ENCODE measurements at places on chromosomes 12 and 14. TPM values are rescaled to one million over a fixed set of nuclear protein-coding genes. Genes with fewer than 3 reads are reported as not detected.

Gene PZP
- not detected for total RNA-seq

Gene CPNE6
- not detected for total RNA-seq

Gene TEX52
- total RNA-seq = not detected

Gene AMN
- 0.30 TPM for total RNA-seq

Gene OR4K2
- total RNA-seq = not detected

Gene RPL10L
- not detected for total RNA-seq

Gene HIP1R
- 31.5 TPM for total RNA-seq

Gene KRT72
- not detected for total RNA-seq

Gene KCNK13
- not detected for total RNA-seq

Gene KRT71
- total RNA-seq = not detected

Gene MYO1H
- not detected for total RNA-seq

Gene DHRS4L2
- total RNA-seq = 14.3 TPM

Gene KRT3
- total RNA-seq = not detected

Gene ST8SIA1
- total RNA-seq = 0.89 TPM

Gene TMEM229B
- total RNA-seq = not detected

Gene SLCO1B1
- not detected for total RNA-seq

Gene ITGA7
- total RNA-seq = 2.9 TPM

Gene COX8C
- not detected for total RNA-seq

Gene OTOGL
- 0.17 TPM for total RNA-seq

Gene LRIG3
- 17.3 TPM for total RNA-seq

Gene P2RX2
- total RNA-seq = not detected

Gene CHMP4A
- 32.4 TPM for total RNA-seq

Gene KRT6A
- 0.30 TPM for total RNA-seq

Gene EP400
- total RNA-seq = 6.6 TPM

Gene E2F7
- 8.9 TPM for total RNA-seq

Gene FITM1
- total RNA-seq = not detected

Gene ZNF385A
- 2.5 TPM for total RNA-seq

Gene KMT2D
- total RNA-seq = 14.6 TPM

Gene SLC5A8
- total RNA-seq = not detected

Gene PPP1R36
- 0.30 TPM for total RNA-seq

Gene LGR5
- under 0.01 TPM for total RNA-seq

Gene SDR39U1
- 18.8 TPM for total RNA-seq

Gene SSPN
- total RNA-seq = 5.4 TPM

Gene KERA
- not detected for total RNA-seq

Gene PHLDA1
- total RNA-seq = 108 TPM

Gene KIF5A
- total RNA-seq = 0.45 TPM

Gene SERPINA12
- not detected for total RNA-seq

Gene NOVA1
- total RNA-seq = 1.7 TPM

Gene CYP46A1
- not detected for total RNA-seq

Gene GPN3
- 24.5 TPM for total RNA-seq

Gene AMHR2
- not detected for total RNA-seq

Gene TAS2R7
- not detected for total RNA-seq

Gene PRH2
- 0.30 TPM for total RNA-seq

Gene A2M
- 4.4 TPM for total RNA-seq

Gene PIK3C2G
- not detected for total RNA-seq

Gene DBX2
- not detected for total RNA-seq

Measured in bronchus fibroblast of lung (primary cell).